ENCODE measurements at places on chromosomes 7 and 10. TPM values are rescaled to one million over a fixed set of nuclear protein-coding genes. Genes with fewer than 3 reads are reported as not detected.

Gene KCNH2
- not detected for total RNA-seq

Gene TAS2R3
- 1.2 TPM for total RNA-seq

Gene MOGAT3
- not detected for total RNA-seq

Gene BET1
- total RNA-seq = 30.8 TPM

Gene DUSP5
- 10.5 TPM for total RNA-seq
